ENCODE measurements at places on chromosomes 16 and 17.
A peak's percentile ranks its signal among the peaks of the same experiment; 100 is the strongest.

- DNase-seq: no peak
Measured at GRCh38 chr17:27566671-27567562, 64.1 kb upstream of the LGALS9 start.

GRCh38 chr17:65699459-65699858 lies 138.0 kb upstream of the AXIN2 start:
- no peak for DNase-seq

GRCh38 chr16:79794941-79795340 lies 194.4 kb upstream of the MAF start:
- DNase-seq: no peak

DNA sequence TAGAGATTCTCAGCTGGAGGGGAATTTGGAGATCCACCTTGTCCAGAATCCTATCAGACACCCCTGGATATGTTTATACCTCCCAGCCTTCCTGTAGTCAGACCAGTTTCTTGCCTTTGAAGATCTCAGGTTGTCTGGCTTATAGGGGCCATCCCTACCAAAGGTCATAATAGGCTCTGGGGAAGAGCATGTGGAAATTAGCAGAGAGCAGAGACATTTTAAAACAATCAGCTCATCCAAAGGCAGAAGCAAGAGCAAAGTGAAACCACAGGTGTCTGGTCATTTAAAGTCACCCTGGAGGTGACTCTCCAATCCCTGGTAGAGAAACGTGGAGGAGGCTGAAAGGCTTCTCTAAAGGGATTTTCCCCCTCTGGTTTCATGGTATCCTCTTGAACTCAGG lies 299.3 kb upstream of the EEF2KMT start:
- no peak for DNase-seq

DNA sequence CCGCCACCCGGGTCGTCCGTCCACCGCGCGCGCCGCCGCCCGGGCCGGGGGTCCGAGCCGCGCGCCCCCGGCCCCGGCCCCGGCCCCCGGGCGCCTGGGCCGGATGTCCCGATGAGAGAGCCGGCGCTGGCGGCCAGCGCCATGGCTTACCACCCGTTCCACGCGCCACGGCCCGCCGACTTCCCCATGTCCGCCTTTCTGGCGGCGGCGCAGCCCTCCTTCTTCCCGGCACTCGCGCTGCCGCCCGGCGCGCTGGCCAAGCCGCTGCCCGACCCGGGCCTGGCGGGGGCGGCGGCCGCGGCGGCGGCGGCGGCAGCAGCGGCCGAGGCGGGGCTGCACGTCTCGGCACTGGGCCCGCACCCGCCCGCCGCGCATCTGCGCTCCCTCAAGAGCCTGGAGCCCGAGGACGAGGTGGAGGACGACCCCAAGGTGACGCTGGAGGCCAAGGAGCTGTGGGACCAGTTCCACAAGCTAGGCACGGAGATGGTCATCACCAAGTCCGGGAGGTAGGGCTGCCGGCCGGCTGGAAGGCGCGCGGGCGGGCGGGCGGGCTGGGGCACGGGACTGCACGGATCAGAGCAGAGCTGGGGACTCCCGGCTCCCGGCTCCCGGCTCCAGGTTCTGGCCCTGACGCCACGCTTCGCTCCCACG lies 548 bp downstream of the TBX2 start:
- no peak for DNase-seq

DNA sequence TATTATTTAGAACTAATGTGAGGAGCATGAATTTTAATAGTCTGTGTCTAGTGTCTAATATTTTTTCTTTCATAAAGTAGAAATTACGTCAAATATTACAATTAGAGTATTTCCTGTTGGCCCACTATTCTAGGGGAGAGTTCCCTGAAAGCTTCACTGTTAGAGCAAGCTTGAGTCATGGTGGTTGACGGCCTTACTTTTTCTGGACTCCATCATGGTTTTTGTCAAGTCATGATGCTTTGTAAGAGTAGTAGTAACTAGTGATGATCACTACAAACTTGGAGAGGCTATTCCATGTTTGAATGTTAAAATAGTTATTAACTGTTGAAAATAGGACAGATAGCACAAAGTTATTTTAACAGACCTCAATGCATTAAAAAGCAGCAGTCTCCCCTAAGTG lies 1.7 kb downstream of the PSMD11 start:
- DNase-seq: no peak

- peak; percentile 65 for DNase-seq
Measured at GRCh38 chr17:74520016-74520434, 11.2 kb downstream of the CD300LB start.

GRCh38 chr17:38585918-38586529 lies 19.7 kb downstream of the SRCIN1 start:
- no peak for DNase-seq

GRCh38 chr17:31553506-31553905 lies 162.0 kb downstream of the RAB11FIP4 start:
- no peak for DNase-seq

DNA sequence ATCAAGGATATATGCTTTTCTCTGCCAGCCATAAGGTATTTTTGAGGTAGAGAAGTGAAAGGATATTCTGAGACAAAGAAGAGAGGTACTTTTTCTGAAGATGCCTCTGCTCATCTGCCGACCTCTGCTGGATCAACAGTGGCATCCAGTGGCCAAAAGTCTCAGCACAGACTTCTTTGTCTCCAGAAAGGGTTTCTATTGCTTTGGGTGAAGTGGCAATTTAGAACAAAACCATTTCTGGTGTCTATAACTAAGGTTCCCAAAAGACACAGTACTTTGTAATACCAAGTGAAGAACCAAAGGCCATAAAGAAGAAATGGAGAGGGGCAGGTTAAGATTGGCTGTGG lies 155.2 kb upstream of the C17orf78 start:
- no peak for DNase-seq

- no peak for DNase-seq
Measured at GRCh38 chr16:83187405-83187804, 560.6 kb downstream of the CDH13 start.

GRCh38 chr16:81848306-81848853 lies 69.3 kb downstream of the PLCG2 start:
- no peak for DNase-seq

GRCh38 chr17:49995055-49995738 lies at the start of gene DLX3:
Gene DLX3 (minus strand): TSS chr17:49995224. CDS start chr17:49994998, 226 bp downstream.
- DNase-seq: no peak

DNA sequence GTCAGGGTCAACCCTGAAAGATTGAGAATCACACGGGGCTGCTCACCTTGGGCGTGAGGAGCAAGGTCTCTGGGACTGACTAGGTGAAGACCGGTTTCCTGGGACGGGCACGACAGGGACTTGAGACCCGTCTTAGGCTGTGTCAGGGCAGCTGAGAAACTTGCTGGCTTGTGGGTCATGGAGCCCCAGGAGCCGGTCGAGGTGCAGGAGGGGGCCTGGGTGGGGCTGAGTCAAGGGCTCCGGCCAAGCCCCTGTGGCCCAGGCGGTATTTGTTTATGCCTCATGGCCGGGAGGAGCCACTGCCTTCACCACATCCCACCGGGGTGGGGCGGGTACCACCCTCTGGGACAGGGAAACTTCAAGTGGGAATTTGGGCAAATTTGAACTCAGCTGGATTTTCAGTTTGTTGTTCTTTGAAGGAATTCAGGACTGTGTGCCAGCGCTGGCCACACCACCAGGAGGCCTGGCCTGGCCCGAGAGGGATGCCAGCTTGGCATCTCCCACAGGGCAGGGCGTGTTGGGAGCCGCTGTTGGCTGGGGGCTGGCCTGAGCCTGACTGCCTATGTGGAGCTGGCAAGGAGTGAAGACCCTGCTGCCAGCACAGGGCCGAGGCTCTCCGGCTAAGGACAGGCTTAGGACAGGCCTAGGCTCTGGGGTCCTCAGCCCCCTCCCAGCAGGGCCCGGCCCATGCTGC lies 116.1 kb downstream of the METRNL start:
- no peak for DNase-seq

DNA sequence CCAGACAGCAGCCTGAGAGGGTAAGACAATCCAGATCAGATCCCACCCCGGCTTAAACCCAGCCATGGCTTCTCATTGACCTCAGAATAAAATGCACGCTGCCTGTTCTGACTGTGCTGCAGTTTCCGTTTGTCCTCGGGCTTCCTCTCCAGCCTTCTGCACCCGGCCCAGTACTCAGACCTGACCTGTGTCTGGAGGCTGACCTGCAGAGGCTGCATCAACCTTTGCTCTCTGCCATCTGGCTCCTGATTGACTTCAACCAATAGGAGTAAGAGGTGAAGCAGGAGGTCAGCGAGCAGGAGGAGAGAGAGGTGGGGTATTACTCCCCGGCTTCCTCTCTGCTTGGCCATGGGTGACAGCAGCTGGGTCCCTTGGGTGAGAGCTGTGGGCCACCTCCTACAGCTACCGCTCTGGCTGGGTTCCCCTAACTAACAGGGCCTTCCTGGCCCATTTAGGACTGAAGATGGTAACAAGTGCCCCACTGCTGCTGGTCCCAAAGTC lies 46.7 kb downstream of the C16orf82 start:
- no peak for DNase-seq

DNA sequence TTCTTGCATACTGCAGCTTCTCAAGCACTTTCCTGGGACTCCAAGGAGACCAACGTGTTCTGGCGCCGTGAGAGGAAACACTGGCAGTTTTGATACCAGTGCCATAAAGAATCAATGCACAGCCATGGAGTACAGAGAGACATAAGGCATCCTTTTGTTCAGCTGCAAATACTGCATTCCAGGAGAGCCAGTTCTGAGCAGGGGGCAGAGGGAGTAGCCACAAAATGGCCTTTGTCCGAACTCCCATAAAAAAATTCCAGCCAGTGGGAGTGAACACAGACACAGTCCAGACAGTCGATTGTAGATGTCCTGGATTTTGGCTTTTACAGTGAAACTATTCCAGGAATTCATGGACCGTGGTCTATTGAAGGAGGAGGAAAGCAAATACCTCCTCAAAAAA lies 36.2 kb upstream of the TEKT3 start:
- DNase-seq: no peak

DNA sequence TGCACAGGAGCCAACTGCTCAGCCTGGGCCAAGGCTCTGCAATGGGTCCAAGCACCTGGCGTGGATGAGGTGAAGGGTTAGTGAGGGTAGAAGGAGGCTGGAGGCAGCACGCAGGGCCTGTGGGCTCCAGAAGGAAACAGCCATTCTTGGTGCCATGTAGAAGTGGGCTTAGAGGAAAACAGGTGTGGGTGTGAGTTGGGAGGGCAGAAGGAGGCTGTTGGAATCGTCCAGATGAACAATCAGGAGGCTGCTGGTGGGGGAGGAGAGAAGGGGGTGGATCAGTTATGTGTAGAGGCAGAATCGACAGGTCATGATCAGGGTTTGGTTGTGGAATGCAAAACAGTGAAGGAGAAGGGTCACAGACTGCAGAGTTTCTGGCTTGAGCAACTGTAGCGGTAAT lies 51.7 kb upstream of the ALDH3A2 start:
- no peak for DNase-seq

DNA sequence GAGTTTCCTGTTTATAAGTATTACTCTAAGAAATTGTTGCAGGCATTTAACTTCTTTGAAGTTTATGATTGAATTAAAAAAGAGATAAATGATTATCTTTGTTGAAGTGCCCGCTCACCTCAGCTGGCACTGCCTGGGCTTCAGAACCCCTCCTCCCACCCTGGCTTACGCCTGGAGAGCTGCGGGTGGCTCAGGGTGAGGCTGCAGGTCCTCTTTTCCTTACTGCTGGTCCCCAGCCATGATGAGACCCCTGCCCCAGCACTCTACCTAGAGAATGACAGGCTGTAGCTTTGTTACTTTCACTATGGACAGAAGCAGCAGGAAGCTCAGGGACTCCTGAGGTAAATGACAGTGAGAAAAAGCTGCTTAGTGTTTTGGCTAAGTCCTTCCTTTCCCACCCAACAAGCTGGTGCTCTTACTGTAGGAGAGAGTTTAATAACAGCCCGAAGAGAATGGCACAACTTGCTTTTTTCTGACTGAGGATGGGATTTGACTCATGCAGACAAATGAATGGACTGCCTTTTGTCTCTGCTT lies 62.1 kb downstream of the EPN2 start:
- no peak for DNase-seq

DNA sequence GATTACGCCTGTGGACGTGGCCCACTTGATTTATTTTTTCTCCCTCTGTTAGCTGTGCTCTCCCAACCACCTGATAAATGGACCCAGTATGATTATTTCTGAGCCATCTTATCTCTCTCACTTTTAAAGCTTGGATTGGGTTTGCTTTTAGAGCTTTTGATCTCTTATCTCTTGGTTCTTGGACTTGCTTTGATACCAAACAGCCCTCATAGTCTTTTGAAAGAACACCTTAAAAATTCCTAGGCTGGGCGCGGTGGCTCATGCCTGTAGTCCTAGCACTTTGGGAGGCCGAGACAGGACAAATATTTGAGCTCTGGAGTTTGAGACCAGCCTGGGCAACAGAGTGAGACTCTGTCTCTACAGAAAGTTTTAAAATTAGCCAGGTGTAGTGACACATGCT lies 25.8 kb downstream of the SMTNL2 start:
- DNase-seq: no peak

DNA sequence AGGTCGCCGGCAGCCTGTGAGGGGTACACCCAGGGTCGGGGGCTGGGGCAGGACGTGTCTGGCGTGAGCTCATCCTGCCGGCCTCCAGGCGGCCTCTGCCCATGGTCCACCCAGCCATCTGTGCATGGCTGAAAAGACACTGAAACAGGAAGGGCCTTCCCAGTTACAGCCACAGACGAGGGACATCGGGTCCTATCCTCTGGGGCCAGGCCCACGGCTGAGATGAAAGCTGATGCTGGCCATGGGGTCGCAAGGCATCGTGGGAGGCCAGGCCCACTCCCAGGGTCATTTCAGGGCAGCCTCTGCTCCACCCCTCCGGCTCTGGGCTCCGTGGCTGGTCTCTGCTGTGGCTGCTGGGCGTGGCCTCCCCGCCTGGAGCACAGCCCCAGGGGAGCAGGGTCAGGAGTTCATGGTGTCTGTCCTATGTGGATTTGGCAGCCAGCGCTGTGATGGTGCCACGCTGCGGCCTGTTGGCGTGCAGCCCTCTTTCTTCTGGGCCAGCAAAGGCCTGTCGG lies 16.6 kb upstream of the ATP6V0C start:
- no peak for DNase-seq

DNA sequence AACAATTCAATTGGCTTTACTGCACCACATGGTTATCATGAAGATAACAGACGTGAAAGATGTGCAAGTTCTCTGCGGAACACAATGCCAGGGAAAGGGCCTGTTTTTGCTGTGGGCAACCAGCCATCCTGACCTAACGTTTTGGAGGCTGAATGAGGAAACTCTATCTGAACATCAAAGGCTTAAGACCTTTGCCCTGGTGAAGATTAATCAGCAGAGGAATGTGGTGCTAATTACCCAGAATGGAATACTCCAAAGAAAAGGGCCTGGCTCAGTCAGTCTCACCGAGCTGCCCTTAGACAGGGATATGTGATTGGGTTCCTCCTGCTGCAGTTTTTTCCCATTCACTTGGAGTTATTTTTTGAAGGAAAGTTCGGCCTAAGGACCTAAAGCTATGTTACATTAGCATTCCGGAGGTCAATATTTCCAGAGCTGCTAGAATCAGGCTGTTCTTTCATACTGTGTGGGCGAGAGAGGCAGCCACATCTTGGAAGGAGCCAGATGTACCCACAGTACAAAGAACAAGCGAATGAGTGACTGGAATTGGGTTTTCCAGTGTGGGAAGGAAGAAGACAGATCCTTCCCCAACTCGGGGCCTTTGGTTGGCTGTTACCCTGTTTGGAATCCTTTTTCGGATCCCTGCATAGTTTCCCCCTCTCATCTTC lies 15.5 kb downstream of the ASIC2 start:
- DNase-seq: no peak

Data from SIG-M5 (cell line).